Thoracic aorta endothelial cell (primary cell): ENCODE measurements at places on chromosomes 16 and 17. TPM values are rescaled to one million over a fixed set of nuclear protein-coding genes. Genes with fewer than 3 reads are reported as not detected.

Gene WNT9B
- total RNA-seq = not detected in 2 replicates

Gene ORC6
- total RNA-seq = 25.9 and 26.0 TPM in 2 replicates

Gene CCT6B
- 0.57 and 0.80 TPM in 2 replicates for total RNA-seq

Gene SLC13A2
- not detected in 2 replicates for total RNA-seq

Gene KRTAP2-3
- not detected in 2 replicates for total RNA-seq

Gene UTS2R
- not detected in 2 replicates for total RNA-seq

Gene PIRT
- total RNA-seq = not detected in 2 replicates

Gene BEAN1
- not detected in 2 replicates for total RNA-seq

Gene SOX15
- not detected in 2 replicates for total RNA-seq

Gene EVPLL
- total RNA-seq = not detected in 2 replicates

Gene TMEM114
- total RNA-seq = not detected in 2 replicates

Gene TBC1D26
- total RNA-seq = not detected in 2 replicates

Gene GLTPD2
- total RNA-seq = not detected in 2 replicates
